T1000 (cell line): ENCODE measurements at places on chromosomes 2 and 18.

DNA sequence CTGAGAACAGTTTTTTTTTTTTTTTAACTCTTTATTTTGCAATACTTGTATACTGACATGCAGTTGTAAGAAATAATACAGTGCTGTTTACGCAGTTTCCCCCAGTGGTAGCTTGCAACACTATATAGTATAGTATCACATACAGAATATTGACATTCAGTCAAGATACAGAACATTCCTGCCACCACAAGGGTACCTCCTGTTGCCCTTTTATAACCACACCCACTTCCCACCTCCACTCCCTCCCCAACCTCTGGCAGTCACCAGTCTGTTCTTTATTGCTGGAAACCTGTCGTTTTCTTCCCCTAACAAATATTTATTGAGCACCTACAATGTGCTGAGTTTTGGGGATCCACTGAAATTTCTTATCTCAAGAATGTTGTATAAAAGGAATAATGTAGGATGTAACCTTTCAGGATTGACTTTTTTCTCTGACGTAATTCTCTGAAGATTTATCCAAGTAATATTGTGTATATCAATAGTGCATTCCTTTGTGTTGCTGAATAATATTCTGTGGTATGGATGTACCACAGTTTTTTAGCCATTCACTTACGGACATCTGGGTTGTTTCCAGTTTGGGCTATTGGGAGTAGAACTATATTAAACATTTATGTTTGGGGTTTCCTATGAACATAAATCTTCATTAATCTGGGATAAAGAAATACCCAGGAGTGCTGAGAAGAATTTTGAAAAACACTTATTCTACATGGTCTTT lies 51.4 kb upstream of the EML6 start:
- no peak for DNase-seq

DNA sequence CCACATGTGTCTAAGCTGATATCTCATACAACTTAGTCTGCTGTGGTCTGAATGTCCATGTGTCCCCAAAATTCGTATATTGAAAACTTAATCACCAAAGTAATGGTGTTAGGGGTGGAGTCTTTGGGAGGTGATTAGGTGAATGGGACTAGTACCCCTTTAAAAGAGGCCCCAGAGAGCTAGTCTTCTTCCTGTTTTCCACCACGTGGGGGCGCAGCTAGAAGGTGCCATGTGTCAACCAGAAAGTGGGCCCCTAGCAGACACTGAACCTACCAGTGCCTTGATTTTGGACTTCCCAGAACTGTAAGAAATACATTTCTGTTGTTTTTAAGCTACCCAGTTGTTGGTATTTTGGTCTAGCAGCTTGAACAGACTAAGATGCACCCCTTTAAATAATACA lies 86.6 kb downstream of the ASB1 start:
- DNase-seq = no peak

DNA sequence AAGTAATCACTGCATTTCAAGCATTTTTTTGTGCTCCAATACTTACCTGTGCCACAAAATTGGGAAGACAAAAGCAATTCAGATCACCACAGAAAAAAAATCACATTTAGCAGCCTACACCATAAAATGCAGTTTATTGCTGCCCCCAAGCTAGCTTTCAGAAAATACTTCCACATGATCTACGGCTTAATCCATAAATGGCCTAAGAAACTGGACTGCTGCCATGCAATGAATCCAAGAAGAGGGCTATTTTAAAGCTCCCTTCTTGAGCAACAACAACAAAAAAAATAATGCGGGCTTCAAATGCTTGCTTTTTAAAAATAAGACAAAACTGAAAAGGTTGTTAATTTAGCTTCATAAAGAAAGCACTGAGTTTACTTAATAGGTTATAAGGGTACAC lies 272.3 kb downstream of the RAD51AP2 start:
- DNase-seq = no peak

DNA sequence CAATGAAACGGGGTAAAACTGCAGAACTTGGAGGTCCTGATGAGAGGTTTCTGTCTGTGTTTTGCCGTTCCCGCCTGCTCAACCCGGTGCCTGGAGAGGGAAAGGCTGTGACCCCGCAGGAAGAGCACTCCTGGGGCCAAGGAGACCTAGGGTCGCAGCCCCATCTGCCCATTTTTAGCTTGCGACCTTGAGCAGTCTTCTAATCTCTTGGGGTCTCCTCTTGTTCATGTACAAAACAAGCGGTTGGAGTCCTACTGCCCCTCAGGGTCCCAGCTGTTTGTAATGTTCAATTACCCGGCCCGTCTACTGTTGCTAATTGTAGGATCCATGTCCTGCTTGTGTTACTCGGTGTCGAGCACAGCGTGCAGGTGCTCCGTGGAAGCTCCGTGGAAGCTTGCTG lies 104.5 kb downstream of the PTGR3 start:
- DNase-seq = no peak

- DNase-seq = no peak
These were observed 817.8 kb upstream of the FAM98A start for GRCh38 chr2:34416856-34417255.

GRCh38 chr2:203569677-203570316 lies 34.7 kb upstream of the RAPH1 start:
- no peak for DNase-seq

- no peak for DNase-seq
These were observed 6.4 kb upstream of the TNS1 start for GRCh38 chr2:218009231-218009630.

- DNase-seq = no peak
These were observed 44.6 kb upstream of the TUBA3D start for GRCh38 chr2:131431336-131431735.

GRCh38 chr2:113119111-113119510 lies 8.3 kb upstream of the IL1RN start:
- no peak for DNase-seq

- no peak for DNase-seq
These were observed at the start of gene PPM1B for GRCh38 chr2:44168681-44169154. TSS of gene PPM1B (plus strand) at chr2:44168875. CDS start at chr2:44201200, 32,325 bp downstream.

DNA sequence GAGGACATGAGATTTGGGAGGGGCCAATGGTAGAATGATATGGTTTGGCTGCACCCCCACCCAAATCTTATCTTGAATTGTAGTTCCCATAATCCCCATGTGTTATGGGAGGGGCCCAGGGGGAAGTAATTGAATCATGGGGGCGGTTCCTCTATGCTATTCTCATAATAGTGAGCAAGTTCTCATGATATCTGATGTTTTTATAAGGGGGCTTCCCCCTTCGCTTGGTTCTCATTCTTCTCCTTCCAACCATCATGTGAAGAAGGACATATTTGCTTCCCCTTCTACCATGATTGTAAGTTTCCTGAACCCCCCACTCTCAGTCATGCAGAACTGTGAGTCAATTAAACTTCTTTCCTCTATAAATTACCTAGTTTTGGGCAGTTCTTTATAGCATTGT lies 37.0 kb upstream of the ERMN start:
- DNase-seq = no peak

DNA sequence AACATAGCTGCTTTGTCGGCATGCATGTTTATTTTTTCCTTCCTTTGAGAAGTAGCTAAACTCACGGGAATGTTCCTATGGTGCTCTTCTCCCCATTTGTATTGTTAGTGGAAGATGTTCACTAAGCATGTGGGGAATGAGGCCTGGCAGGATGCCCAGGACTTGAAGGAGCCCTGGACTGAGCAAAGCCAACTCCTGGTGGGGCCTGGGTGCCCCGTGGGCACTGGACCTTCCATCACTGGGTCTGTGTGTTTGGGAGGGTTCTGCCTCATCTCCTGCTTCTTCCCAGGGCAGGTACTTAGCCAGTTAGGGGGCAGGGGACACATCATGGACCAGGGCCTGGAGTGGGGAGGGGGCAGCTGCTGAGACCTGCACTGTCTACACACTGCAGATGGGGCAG lies 49.3 kb downstream of the ACAA2 start:
- DNase-seq = no peak

DNA sequence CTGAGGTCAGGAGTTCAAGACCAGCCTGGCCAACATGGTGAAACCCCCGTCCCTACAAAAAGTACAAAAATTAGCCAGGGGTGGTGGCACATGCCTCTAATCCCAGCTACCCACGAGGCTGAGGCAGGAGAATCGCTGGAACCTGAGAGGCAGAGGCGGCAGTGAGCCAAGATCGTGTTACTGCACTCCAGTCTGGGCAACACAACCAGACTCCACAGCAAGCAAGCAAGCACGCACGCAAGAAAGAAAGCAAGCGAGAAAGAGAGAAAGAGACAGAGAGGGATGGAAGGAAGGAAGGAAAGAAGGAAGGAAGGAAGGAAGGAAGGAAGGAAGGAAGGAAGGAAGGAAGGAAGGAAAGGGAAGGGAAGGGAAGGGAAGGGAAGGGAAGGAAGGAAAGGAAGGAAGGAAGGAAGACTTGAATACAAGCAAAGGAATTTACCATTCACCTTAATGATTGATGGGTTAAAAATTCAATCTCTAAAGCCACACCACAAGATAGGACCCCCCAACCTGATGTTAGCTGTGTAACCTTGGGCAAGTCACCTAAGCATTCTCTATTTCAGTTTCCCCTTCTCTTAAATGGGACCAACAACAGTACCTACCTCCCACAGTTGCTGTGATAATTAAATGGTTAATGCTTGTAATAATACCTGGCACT lies 181.7 kb downstream of the ATAD2B start:
- no peak for DNase-seq

DNA sequence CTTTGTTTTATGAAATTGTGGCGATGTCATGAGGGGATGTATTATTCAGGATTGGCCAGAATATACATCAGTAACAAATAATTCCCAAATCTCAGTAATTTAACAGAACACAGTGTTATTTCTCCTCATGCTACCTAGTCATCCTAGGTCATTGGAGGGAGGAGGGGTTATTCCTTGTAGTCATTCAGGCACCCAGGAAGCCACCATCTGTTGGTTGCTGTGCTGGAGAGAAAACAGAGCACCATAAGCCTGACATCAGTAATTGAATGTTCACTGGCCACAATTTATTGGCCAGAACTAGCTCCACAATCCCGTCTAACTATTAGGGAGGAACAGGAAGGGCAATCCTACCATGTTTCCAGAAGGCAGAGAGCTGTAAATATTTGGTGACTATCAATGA lies 303.5 kb upstream of the CELF4 start:
- no peak for DNase-seq

GRCh38 chr18:48036641-48037421 lies 106.4 kb upstream of the SMAD2 start:
- no peak for DNase-seq

- DNase-seq = no peak
These were observed 70.3 kb downstream of the LNPK start for GRCh38 chr2:175931805-175932204.

GRCh38 chr2:200523604-200524003 lies 2.4 kb upstream of the SGO2 start:
- no peak for DNase-seq

DNA sequence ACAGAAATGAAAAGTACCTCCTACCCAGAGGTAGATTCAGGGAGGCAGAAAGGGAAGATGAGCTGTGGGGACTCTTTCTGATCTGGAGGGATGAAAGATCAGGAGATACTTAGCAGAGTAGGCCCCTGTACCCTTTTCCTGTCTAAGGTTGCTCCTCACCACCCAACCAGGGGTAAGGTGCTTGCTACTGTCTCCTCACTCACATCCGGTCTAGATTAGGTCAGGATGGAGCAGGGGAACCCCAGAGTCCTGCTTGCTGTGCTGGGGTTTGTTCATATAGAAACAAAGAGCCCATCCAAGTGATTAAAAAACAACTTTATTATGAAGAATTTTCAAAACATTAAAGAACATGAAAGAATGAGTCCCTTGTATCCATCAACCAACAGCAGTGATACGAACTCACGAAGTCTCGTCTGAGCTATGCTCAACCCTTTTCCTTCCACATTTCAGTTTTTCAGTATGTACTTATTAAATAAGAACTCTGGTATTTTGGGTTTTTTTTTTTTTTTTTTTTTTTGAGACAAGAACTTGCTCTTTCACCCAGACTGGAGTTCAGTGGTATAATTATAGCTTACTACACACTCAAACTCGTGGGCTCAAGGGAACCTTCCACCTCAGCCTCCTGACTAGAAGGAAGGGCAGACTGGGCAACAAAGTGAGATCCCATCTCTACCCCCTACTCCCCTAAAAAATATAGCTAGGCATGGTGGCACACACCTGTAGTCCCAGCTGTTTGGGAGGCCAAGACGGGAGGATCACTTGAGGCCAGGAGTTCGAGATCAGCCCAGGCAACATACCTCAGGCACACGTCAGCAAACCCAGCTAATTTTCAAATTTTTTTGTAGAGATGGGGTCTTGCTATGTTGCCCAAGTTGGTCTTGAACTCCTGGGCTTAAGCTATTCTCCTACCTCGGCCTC lies 28.5 kb upstream of the MCFD2 start:
- no peak for DNase-seq

- DNase-seq = no peak
These were observed 6.0 kb upstream of the FAM98A start for GRCh38 chr2:33605056-33605455.

DNA sequence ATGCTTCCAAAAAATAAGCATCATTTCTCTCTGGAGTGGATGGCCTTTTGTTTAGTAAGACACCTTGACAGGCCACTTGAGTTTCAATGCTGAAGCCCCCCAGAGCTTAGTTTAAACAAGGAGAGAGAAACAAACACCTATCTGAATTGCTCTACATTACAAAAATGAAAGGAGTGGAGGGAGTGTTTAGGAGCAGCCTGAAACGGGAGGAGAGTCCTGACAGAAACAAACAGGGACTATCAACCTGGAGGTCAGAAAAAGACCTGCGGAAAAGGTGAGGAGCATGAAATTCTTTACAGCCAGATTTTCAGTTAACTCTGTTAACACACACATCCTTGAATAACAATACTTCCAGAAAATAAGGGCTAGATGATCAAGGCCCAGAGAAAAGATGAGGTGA lies 126.2 kb downstream of the NR4A2 start:
- DNase-seq = no peak

- no peak for DNase-seq
These were observed 49.2 kb upstream of the CCDC150 start for GRCh38 chr2:196590286-196590685.

DNA sequence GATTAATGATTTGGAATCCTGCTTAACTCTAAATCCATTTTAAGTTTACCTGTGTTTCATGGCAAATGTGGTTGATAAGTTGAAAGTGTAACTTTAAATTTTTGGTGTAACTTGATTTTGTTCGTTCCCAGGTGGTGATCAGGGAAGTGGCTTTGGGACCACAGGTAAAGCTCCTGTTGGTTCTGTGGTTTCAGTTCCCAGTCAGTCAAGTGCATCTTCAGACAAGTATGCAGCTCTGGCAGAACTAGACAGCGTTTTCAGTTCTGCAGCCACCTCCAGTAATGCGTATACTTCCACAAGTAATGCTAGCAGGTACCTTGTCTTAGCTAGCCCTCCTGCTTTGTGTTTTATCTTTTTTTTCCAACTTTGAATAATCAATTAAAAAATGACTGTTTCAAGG lies 62.8 kb downstream of the AGFG1 start:
- no peak for DNase-seq
